SK-N-DZ (cell line): ENCODE measurements at places on chromosomes 5 and 9.

GRCh38 chr5:126410623-126411022 lies 12.6 kb upstream of the GRAMD2B start:
- no peak for DNase-seq

DNA sequence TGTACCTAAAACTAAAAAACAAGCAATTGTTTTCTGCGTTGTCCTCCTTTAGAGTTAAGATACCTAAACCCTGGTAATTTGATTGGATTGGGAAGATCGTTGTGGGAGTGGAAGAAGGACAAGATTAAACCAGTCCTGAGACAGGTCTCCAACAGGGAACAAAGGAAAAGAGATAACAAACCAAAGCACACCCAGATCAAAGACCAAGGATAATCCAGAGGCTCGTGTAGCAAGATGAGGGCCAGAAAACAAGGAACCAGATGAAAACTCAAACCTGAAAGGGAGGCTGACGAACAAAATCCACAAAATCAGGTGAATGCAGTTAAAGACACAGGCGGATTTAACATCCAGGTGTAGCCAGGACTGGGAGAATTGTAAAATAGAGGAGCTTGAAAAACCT lies 618.1 kb downstream of the SLCO4C1 start:
- no peak for DNase-seq

GRCh38 chr5:142063878-142064331 lies 44.7 kb upstream of the NDFIP1 start:
- peak; percentile 85 for DNase-seq

DNA sequence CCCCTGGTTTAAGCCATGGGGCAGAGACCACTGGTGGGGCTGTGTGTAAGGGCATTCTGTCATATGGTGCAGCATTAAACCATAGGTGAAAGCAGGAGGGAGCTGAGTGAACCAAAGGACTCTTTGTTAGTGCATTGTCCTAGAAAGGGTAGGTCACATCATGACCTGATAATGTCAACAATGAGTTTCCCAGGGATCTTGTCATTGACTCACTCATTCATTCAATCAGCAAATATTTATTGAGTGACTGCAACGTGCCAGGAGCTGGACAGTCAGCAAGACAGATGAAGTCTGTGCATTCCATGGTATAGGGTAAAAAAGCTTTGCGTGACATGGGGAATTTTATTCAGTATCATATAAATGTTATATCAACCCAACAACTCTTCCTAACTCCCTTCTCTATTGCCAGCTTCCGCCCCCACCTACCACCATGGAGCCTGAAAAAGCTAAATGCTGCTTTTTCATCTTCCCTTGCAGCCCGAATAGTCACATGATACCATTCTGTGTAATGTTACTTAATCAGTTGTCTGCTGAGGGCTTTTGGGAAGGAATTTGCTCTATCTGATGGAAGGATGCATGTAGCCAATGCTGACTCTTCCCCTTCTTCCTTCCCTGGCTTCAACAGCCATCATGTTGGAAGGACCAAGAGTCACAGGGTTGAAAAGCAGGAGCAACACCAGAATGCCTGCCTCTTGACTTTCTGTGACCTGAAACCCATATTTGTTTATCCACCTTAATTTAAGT lies 11.5 kb upstream of the OTULINL start:
- no peak for DNase-seq

- no peak for DNase-seq
Observed at GRCh38 chr5:89728750-89729149, 680.8 kb downstream of the CETN3 start.
